HCT116 (cell line): ENCODE measurements at places on chromosomes 6 and 20. TPM values are rescaled to one million over a fixed set of nuclear protein-coding genes. Genes with fewer than 3 reads are reported as not detected.

DNA sequence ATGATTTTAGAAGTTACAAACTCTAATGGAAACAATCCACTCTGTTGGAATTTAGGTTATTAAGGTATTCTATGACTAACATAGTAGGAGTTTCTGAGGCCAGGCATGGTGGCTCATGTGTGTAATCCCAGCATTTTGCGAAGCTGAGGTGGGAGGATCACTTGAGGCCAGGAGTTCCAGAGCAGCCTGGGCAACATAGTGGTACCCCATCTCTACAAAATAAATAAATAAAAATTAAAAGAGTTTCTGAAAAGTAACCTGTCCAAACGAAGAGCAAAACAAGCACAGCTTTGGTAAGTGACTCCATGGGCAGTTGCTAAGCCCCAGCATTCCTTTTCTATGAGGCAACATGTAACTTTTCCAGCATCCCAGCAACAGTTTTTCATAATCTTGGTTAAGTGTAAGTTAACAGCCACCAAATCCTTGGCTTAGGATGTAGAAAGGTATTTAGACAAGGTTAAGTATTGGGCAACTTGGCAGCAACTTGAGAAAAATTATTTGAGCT is 86.3 kb downstream of the SOX4 start:
- H3K4me1 ChIP-seq, result peaks cover 8% of the 10 kb centered on the region; the same call in 1 of the 2 replicates
- H3K4me3 ChIP-seq, result no peak overlapping the region
- H3K36me3 ChIP-seq, result no peaks in the 10 kb centered on the region
- no peak overlapping the region for H3K27ac ChIP-seq

GRCh38 chr20:33773412-33774089 is 37.6 kb upstream of the CHMP4B start:
- H3K27me3 ChIP-seq, result no peaks in the 10 kb centered on the region
- no peaks in the 10 kb centered on the region for H3K36me3 ChIP-seq
- no peak for DNase-seq
- H3K27ac ChIP-seq, result no peak overlapping the region
- peaks cover 11% of the 10 kb centered on the region for H3K4me1 ChIP-seq

- no peak overlapping the region for H3K4me3 ChIP-seq
- no peaks in the 10 kb centered on the region for H3K27me3 ChIP-seq
- peaks cover 23% of the 10 kb centered on the region for H3K4me1 ChIP-seq
- H3K36me3 ChIP-seq, result no peaks in the 10 kb centered on the region
- H3K27ac ChIP-seq, result no peak overlapping the region
- no peak for DNase-seq
These were observed 25.5 kb downstream of the CLIC5 start for GRCh38 chr6:45990162-45990561.

GRCh38 chr6:136188486-136188885 is 61.6 kb downstream of the MTFR2 start:
- no peak overlapping the region for H3K4me3 ChIP-seq
- H3K36me3 ChIP-seq, result no peaks in the 10 kb centered on the region
- no peak overlapping the region for H3K27ac ChIP-seq
- no peak for DNase-seq
- H3K4me1 ChIP-seq, result no peaks in the 10 kb centered on the region
- no peaks in the 10 kb centered on the region for H3K27me3 ChIP-seq

DNA sequence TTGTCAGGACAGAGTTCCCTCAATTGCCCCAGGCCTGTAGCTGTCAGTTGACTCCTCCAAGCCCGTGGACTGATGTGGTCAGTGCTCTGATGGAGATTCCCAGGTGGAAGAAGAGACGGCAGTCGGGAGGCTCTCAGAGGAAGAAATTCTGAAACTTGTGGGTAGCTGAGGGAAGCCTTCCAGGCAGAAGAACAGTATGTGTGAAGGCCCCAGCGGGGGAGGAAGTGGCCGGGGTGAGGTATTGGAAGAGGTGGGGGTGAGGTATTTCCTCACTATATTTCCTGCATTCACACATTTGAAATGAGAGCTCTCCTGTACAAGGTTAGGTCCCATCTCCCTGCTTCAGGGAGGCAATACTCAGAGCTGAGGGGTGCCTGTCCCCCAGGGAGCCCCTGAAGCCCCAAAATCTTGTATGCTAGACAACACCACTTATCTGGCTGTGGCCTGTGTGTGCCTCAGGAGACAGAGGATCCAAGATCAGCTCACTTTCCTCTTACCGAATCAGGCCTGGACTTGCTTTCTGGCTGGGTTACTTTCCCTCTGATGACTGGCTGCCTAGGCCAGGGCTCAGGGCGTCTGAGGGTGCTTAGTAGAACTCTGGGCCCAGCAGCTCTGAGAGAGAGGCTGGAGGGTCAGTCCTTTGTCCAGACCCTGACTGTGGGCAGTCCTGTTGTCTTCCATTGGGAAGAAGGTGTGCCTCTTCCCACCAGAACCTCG is 49.3 kb upstream of the MYL9 start:
- no peaks in the 10 kb centered on the region for H3K27me3 ChIP-seq
- H3K27ac ChIP-seq, result no peak overlapping the region
- H3K4me3 ChIP-seq, result no peak overlapping the region
- H3K36me3 ChIP-seq, result no peaks in the 10 kb centered on the region; the same call in 1 of the 2 replicates
- no peaks in the 10 kb centered on the region for H3K4me1 ChIP-seq
- DNase-seq, result no peak

GRCh38 chr6:170374571-170375444 is 68.2 kb downstream of the FAM120B start:
- no peak overlapping the region for H3K27ac ChIP-seq
- H3K4me1 ChIP-seq, result no peaks in the 10 kb centered on the region
- DNase-seq, result no peak

DNA sequence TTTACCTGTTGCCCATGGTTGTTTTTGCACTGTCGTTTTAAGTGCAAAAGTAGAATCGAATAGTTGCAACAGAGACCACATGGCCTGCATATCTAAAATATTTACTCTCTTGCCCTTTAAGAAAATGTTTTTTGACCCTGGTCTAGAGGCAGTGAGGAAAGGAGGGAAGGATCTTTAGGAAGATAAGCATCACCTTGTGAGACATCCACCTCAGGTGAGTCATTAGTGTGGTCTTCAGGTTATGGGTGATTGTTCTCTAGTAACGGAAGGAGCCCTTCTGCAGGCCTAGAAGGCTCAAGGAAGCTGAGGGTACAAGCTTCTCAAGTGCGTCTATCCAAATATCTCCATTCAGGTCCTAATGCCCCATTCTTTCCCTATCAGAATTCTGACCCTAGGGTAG is 6.6 kb upstream of the RAB44 start:
- DNase-seq, result no peak
- H3K4me3 ChIP-seq, result no peak overlapping the region
- H3K27ac ChIP-seq, result no peak overlapping the region
- peaks cover 10% of the 10 kb centered on the region for H3K36me3 ChIP-seq
- no peaks in the 10 kb centered on the region for H3K4me1 ChIP-seq

- no peak for DNase-seq
- peaks cover 53% of the 10 kb centered on the region for H3K27me3 ChIP-seq
- H3K4me1 ChIP-seq, result no peaks in the 10 kb centered on the region
- H3K4me3 ChIP-seq, result no peak overlapping the region
- no peaks in the 10 kb centered on the region for H3K36me3 ChIP-seq
- H3K27ac ChIP-seq, result no peak overlapping the region
These were observed 81.7 kb downstream of the ANKRD60 start for GRCh38 chr20:58146746-58147140.

GRCh38 chr6:151179321-151179720 is 60.4 kb upstream of the AKAP12 start:
- no peaks in the 10 kb centered on the region for H3K4me1 ChIP-seq
- no peak for DNase-seq
- no peaks in the 10 kb centered on the region for H3K27me3 ChIP-seq
- H3K36me3 ChIP-seq, result no peaks in the 10 kb centered on the region
- no peak overlapping the region for H3K27ac ChIP-seq
- H3K4me3 ChIP-seq, result no peak overlapping the region

DNA sequence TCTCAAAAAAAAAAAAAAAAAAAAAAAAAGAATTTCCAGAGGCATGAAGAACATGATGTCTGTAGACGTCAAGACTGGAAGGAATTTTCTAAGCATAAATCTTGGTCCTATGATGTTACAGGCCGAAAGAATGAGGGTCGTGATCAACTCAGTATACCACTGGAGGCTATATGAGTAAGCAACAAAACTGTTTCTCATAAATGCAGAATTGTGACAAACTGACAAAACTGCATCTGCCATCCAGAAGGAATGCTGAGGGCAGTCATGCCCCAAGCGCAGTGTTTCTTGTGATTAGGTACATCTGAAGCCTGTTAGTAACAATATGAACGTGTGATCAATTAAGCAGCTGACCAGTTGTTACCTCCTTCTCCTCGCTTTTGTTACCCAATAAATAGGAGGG is 43.5 kb upstream of the ADGRG6 start:
- H3K4me1 ChIP-seq, result no peaks in the 10 kb centered on the region
- no peaks in the 10 kb centered on the region for H3K36me3 ChIP-seq
- DNase-seq, result no peak
- H3K27ac ChIP-seq, result no peak overlapping the region
- no peaks in the 10 kb centered on the region for H3K27me3 ChIP-seq

- no peak for DNase-seq
- no peak overlapping the region for H3K4me3 ChIP-seq
- H3K27me3 ChIP-seq, result no peaks in the 10 kb centered on the region
- no peaks in the 10 kb centered on the region for H3K36me3 ChIP-seq
These were observed 26.5 kb upstream of the DACT2 start for GRCh38 chr6:168345896-168346754.

GRCh38 chr20:48294196-48294595 is 508.9 kb upstream of the SULF2 start:
- H3K27me3 ChIP-seq, result 0 out of 2 replicates have a peak, but pooled peaks cover 5% of the 10 kb centered on the region
- no peak overlapping the region for H3K27ac ChIP-seq
- no peak overlapping the region for H3K4me3 ChIP-seq
- no peak for DNase-seq

DNA sequence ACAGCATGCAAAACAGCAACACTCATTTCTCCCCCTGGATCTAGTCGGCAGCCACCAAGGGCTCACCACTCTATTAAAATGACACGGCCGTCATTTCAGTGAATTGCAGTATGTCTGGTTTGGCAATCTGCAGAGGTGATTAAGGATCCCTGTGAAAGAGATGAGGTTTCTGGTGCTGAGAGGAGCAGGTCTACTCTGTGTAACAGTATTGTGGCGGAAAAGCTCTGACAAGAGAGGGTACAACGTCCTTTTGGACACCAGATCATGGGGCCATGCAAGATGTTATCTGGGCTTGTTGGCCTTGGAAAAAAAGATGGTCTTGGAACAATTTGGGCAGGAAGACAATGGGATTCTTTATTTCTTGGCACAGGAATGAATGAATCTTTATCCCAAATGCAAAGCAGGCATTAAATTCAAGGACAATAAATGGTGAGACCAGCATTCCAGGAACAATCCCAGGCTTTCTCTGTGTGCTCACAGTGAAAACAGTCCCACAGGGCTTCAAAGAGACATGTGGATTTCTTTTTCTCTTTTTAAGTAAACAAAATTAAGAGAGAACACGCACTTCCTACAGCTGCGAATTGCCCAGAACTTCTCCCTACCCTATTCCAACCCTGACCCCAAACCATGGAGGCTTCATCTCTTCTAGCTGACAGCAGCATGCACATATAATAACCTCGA is 33.7 kb upstream of the ADGRF1 start:
- H3K27ac ChIP-seq, result no peak overlapping the region
- H3K36me3 ChIP-seq, result no peaks in the 10 kb centered on the region
- H3K27me3 ChIP-seq, result no peaks in the 10 kb centered on the region
- H3K4me3 ChIP-seq, result no peak overlapping the region
- no peak for DNase-seq

The OR2H1 gene
- total RNA-seq, result not detected

The SGK2 gene
- total RNA-seq, result 2.3 TPM

The ADGRF5 gene
- 0.17 TPM for total RNA-seq
